ENCODE measurements at places on chromosomes 7 and 10. TPM values are rescaled to one million over a fixed set of nuclear protein-coding genes. Genes with fewer than 3 reads are reported as not detected.

The ABCB1 gene
- 0.23 TPM for polyA plus RNA-seq

The PAX4 gene
- polyA plus RNA-seq, result not detected

The WDR86 gene
- polyA plus RNA-seq, result not detected

The GHRHR gene
- not detected for polyA plus RNA-seq

The SHH gene
- polyA plus RNA-seq, result not detected

Data from keratinocyte (primary cell).